Common myeloid progenitor, CD34-positive (primary cell): ENCODE measurements at places on chromosomes 1 and 21.

DNA sequence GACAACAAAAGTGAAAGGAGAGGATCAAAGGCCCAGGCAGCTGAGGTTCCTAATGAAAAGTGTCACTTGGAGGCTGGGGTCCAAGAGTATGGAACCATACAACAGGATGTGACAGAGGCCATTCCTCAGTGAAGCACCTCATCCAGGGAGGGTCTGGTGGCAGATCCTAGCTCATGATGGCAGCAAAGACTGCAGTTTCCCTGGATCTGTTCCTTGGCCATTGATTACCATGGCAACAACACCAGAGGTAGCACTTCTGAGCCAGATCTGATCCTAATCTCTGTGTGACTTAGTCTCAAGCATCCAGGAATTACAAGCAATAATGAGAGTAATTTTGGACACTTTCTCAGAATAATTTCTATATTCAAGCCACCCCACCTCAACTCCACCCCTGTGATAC is 12.9 kb downstream of the FAM177B start:
- no peak for DNase-seq

GRCh38 chr1:175317309-175317708 is 124.7 kb upstream of the KIAA0040 start:
- peak; percentile 36 for DNase-seq

- no peak for DNase-seq
These were observed 49.0 kb upstream of the ACOT11 start for GRCh38 chr1:54499097-54499359.

- no peak for DNase-seq
These were observed 18.7 kb downstream of the ADARB1 start for GRCh38 chr21:45093035-45093532.

DNA sequence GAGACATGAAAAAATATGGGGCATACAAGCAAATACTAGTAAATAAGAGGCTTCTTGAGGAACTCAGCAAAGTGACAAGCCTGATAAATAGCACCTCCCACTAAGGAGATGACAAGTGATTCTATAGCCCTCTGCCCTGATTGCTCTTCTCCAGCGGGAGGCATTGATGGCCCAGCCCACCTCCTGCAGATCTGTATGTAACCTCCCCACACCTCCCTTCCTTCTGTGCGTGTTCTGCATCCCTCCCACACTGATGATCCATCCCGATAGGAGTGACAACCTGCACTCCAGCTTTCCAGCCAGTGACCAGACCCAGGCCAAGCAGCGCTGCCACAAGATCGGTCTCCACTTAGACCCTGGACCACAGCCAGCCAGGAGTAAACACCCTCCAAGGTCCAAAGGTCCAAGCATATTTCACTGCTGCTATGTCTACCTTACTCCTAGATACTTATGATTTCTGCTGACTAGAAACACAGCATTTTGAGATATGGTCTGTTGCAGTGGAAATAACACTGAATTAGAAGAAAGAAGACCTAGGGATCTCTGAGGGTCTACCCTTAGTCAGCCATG is 176.1 kb downstream of the BRINP2 start:
- DNase-seq: no peak

DNA sequence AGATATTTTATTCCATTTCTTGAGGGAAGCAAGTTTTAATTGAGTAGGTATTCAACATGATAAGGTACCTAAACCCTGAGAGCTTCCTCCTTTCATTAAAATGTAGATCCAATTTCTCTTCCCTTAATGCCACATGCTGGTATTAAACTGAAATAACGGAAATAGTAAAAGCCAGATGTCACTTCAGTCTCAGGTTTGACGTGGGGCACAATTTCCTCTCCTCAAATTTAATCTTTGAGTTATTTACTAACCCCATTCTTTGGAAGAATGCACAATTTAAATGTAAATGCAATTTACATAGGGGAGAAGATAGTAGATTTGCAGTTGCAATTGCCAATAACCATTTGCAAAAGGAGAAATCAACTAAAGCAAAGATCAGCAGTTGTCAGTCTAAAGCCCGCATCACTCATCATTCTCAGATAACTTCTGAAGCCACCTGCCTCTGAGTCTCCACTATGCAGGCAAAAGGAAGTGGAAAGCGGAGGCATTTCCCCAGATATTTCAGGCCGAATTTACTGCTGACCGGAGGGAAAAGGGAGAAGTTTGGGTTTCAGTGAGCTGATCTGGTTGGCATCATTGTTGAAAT is 2.1 kb upstream of the LEMD1 start:
- no peak for DNase-seq

DNA sequence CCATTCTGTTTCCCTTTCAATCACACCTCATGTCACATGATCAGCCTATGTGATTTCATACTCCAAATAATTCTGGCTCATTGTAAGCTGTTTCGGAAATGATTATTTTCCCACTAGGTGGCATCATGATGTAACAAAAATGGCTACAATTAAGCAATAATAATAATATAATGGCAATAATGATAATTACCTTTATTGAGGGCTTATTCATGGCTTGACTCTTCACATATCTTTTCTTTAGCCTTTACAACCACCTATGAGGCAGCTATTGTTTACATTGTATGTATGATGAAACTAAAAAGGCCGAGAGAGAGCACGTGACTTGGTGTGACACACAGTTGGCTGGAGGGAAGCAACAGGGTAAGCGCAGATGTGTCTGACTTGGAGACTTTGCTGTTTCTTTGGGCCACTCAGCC is 12.5 kb upstream of the KPRP start:
- no peak for DNase-seq

DNA sequence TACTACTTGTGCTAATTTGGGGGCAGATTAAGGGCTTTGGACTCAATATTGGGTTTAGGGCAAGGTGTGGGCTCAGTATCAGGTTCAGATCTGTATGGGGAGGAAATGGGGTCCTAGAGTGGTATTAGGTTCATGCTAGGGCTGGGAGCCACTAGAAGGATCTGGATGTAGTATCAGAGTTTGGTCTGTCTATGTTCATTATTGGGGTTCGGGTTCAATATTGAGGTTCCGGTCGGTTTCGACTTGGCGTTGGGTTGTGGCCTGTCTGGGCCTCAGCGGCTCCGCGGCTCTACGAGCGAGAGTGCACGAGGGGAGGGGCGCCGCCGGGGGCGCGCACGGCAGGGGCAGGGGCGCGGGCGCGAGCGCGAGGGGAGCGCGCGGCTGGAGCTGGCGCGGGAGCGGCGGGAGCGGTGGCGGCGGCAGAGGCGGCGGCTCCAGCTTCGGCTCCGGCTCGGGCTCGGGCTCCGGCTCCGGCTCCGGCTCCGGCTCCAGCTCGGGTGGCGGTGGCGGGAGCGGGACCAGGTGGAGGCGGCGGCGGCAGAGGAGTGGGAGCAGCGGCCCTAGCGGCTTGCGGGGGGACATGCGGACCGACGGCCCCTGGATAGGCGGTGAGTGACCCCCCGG is at the start of gene PTPRF:
TSS of gene PTPRF (plus strand) at position 401 of the 624 bp plus-strand sequence. CDS start 14,193 bp downstream, outside the sequence.
- peak; percentile 27 for DNase-seq

GRCh38 chr1:10852486-10852885 is 56.0 kb upstream of the CASZ1 start:
- no peak for DNase-seq

DNA sequence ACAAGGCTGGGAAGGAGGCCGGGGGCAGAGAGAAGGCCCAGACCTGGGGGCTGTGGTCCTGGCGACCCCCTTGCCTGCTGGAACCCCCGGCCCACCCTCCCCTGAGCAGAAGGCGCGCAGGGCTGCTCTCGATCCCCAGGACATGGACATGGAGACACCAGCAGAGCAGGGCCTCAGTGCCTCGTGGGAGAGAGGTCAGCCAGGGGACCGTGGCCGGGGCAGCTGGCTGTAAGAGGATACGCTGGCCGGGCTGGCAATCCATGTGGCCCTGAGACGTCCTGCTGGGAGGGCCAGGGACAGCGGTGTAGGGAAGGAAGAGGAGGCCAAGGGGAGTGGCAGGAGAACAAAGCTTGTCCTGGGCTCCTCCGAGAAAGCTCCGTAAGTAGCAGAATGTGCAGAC is 132.2 kb downstream of the CASZ1 start:
- no peak for DNase-seq

DNA sequence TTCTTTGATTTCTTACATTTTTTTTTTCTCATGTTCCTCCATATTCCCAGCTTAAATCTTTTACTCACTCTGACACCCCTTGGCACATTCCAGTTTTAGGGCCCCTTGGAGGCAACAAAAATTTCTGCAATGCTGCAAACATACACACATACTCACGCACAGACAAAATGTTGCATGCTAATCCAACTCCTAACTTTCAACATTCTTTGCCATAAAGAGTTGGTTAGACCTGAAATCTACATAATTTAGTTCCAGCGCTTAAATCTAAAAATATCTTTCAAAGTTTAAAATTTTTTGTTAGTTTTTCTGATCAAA is 103.9 kb downstream of the PTPN14 start:
- DNase-seq: no peak
